Osteocyte (in vitro differentiated cells): ENCODE measurements at places on chromosomes 2 and 18. TPM values are rescaled to one million over a fixed set of nuclear protein-coding genes. Genes with fewer than 3 reads are reported as not detected.

The CYP27A1 gene
- total RNA-seq: 3.2 and 4.1 TPM in 2 replicates

The MEP1B gene
- total RNA-seq: not detected in 2 replicates

The GMPPA gene
- 41.4 and 42.5 TPM in 2 replicates for total RNA-seq

The CFAP210 gene
- total RNA-seq: 0.94 TPM in 1 of 2 replicates, not detected in the other

The TXNDC9 gene
- 27.5 and 29.3 TPM in 2 replicates for total RNA-seq
